ENCODE measurements at places on chromosomes 2 and 18. TPM values are rescaled to one million over a fixed set of nuclear protein-coding genes. Genes with fewer than 3 reads are reported as not detected.

Gene PRSS56
- total RNA-seq, result not detected

Gene ATG9A
- total RNA-seq, result 110 TPM

Gene PDE1A
- total RNA-seq, result not detected

Gene MYCN
- not detected for total RNA-seq

Gene C1GALT1C1L
- not detected for total RNA-seq

Gene LIMS4
- total RNA-seq, result 0.33 TPM

Gene TMEM198
- total RNA-seq, result 2.3 TPM

Gene BOLL
- not detected for total RNA-seq

Gene NT5DC4
- not detected for total RNA-seq

Gene APLF
- total RNA-seq, result 2.2 TPM

Gene XDH
- total RNA-seq, result not detected

Gene GKN2
- total RNA-seq, result not detected

Gene RIT2
- not detected for total RNA-seq

Gene SULT1C4
- total RNA-seq, result not detected

Gene ACMSD
- not detected for total RNA-seq

Gene CYBRD1
- 13.6 TPM for total RNA-seq

Gene TSGA10
- 11.5 TPM for total RNA-seq

Gene C2orf81
- 3.2 TPM for total RNA-seq

Gene GREB1
- total RNA-seq, result 0.85 TPM

Gene DYNC1I2
- 36.4 TPM for total RNA-seq

Gene CDKL4
- not detected for total RNA-seq

Gene SIX3
- not detected for total RNA-seq
